ENCODE measurements at places on chromosomes 6 and 20. TPM values are rescaled to one million over a fixed set of nuclear protein-coding genes. Genes with fewer than 3 reads are reported as not detected.

GRCh38 chr20:62952968-62953838, 694 bp downstream of the SLC17A9 start:
- DNase-seq, result no peak

DNA sequence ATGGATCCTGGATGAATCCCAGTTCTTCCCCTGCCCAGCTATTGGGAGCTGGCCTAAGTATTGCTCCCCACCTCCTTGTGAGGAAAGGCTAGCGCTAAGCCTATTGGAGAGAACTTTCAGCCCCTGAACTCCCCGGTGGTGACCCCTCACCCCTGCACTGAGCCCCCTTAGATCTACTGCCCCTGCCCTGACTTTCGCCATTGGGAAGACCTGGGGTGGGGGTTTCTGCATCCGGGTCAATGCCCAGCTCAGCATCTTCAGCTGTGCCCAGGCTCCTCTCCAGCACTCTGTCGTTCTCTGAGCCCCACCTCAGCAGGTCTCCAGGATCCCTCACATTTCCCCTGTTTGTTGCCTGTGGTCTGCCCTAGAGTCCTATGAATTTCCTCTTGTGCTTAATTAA, 9.0 kb downstream of the TREML4 start:
- no peak for DNase-seq

DNA sequence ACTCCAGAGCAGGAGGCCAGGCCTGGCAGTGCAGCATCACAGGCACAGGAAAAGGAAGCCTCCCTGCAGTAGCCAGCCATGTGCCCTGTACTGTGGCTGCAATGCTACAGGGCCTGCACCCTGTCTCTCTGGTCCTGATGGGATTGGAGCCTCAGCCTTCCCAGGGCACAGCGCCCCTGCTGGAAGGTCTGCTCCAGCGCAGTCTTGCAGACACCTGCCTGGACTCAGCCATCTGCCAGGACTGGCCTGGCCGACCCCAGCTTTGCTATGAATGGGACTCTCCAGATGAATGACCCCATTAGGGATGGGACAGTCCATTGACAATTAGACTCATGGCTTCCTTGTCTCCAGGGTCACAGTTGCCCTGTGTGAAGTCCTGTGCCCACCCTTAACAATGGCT, 251.6 kb downstream of the ERMARD start:
- no peak for DNase-seq

- DNase-seq, result no peak
Observed at GRCh38 chr6:136784910-136785746, 7.1 kb downstream of the MAP3K5 start.

- no peak for DNase-seq
Observed at GRCh38 chr6:131998255-131998982, 47.2 kb upstream of the CCN2 start.

DNA sequence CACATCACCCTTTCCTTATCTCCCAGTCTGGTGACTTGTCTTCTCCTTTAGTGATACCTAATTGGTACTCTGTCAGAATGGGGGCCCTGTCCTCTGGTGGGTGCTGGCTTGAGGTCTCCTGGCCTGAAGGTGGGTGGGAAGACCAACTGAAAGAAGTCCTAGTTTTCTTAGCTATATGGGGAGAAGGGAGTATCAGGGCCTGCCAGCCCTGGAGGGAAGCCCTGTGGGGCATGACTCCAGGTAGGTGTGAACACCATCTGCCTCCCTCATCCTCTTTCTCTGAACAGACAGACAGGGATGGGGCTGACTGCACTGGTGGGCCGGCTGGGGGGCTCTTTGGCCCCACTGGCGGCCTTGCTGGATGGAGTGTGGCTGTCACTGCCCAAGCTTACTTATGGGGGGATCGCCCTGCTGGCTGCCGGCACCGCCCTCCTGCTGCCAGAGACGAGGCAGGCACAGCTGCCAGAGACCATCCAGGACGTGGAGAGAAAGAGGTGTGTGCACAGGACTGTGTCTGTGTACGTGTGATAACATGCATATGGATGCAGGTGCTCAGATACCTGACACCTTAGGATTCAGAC, 4.8 kb downstream of the CRIP3 start:
- no peak for DNase-seq

DNA sequence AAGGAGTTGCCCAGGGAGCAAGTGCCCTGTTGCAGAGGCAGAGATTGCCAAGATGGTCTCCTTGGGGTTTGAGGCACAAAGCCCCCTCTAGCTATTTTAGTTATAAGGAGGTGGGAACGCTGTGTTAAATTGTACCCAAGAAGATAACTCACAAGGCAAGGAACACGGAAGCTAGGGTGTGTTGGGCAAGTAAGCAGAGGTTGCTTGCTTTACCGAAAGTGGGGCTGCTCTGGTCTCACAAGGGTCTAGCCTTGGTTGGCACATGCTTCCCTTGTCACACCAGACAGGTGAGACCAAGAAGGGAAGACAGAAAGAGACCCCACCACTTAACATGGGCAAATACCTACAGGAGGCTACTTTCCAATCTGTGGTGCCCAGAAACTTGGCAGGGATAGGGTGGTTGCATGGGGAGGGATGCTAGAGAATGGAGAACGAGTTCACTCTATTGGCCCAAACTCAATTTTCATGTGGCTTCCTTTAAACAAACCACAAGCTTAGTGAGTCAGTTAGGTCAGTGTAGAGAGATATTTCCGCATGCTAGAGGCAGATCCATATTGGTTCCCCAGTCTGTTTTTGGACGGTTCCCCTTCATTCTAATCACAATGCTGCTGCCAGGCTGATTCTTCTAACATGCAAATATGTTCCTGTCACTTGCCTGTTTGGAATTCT, 42.4 kb downstream of the PLAGL1 start:
- no peak for DNase-seq

DNA sequence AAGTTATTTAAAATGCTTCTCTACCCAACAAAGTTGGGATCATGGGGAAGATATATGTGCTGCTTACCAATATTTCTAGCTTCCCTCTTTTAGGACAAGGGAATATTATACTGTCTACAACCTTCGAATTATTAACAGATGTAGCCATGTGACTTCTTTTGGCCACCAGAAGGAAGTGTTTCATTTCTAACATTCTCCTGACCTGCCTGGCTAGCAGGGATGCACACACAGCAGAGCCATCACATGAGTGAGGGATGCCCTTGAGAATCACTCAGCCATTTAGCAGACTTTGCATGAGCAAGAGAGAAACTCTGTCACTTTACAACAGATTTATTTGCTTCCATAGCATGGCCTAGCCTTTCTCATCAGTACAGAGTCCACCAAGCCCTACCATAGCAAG, 230.7 kb upstream of the MARCKS start:
- DNase-seq, result no peak

- DNase-seq, result no peak
Observed at GRCh38 chr20:37956107-37956585, 53.2 kb downstream of the VSTM2L start.

- DNase-seq, result no peak
Observed at GRCh38 chr20:11376420-11376819, 541.3 kb upstream of the BTBD3 start.

DNA sequence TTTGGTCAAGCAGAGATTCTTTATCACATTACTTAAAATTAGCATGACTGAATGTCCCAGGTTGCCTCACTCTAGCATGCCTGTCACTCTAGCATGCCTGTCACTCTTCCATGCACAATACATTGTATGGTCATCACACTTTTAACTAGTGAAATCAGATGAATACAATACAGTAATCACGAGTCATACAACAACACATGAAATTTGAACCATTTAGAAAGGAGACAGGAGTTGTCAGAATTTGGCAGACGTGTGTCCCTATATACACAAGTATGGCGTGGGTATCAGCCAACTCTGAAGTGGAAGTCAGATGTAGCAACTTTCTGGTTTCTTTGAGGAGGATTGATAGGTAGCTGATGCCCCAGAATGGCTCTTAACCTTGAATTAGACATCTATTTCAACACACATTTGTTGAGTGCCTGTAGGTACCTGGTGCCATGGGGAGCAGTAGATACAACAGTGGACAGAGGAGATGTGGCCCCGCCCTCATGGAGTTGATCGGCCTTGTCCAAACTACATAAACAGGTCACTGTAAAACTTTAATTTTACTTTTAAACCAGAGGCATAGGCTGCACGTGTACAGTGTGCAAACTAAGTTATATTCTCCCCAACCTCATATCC, 116.1 kb upstream of the TIAM2 start:
- DNase-seq, result no peak

DNA sequence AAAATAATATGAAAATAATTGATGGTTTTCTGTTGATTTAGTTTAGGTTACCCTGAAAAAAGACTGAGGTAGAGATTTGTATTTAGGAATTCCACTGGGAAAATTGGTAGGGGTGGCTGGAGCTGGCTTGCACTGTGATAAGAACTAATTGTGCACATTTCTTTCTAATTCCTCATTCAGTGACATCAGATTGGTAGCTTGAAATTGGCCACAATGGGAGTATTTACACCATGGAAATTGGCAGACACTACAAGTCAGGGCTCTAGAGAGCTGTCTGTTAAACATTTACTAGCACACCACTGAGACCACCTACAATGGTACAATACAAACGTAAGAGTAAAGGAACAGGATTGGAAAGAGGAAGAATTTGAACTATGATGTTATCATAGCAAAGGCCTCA, 52.0 kb upstream of the ISM1 start:
- DNase-seq, result no peak

GRCh38 chr20:14522595-14522994, 185.2 kb upstream of the FLRT3 start:
- no peak for DNase-seq

GRCh38 chr6:105484238-105485161, 81.6 kb upstream of the PREP start:
- no peak for DNase-seq

GRCh38 chr6:85362652-85363310, 87.1 kb upstream of the NT5E start:
- no peak for DNase-seq

Gene NKX2-4
- total RNA-seq, result not detected

Gene IL20RA
- total RNA-seq, result 0.16 TPM

Gene ARHGAP18
- 8.6 TPM for total RNA-seq

Gene BHLHE23
- not detected for total RNA-seq

Gene COL10A1
- total RNA-seq, result not detected

Gene ADAT2
- total RNA-seq, result 5.3 TPM

Gene ANKEF1
- 2.7 TPM for total RNA-seq

Gene ZNF341
- total RNA-seq, result 2.7 TPM
